ENCODE measurements at places on chromosomes 3 and 15.

DNA sequence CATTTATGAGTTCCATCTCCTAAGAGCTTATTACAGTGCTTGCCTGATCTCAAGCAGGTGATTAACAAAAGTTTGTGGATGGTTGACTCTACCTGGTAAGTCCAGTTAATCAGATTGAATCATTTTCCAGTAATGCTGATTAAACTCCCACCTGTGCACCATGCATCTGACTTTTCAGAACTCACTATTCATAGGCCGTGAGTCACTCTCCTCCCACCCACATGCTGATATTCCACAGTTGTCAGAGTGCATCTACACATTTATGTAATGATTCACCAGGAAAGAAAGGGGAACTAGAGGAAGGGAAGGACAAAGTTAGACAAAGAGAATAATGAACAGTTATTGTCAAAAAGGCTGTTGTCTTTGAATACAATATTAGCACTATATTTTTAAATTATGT lies 106.2 kb upstream of the UBE3A start:
- no peak for DNase-seq
- no peak overlapping the region for H3K4me3 ChIP-seq
- H3K4me1 ChIP-seq = no peaks in the 10 kb centered on the region
- no peaks in the 10 kb centered on the region for H3K27me3 ChIP-seq

DNA sequence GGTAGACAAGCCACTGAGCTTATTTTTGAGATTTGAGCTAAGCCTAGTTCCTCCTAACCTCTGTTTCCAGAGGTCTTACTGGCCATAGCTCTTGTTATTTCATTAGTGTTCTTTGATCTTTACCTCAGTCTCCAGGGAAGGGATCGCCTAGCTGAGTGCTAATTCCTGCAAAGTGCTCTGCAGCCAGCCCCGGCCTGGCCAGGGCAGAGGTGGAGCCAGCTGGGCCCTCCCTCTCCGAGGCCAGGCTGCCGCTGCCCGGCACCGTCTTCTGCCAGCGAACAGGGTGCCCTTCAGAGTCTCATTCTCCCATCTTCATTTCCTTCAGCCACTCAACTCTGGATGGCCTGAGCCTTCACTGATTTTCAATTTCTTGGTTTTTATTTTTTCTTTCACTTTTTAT lies 19.7 kb downstream of the FAN1 start:
- no peaks in the 10 kb centered on the region for H3K4me1 ChIP-seq
- no peak for DNase-seq
- H3K27me3 ChIP-seq = no peaks in the 10 kb centered on the region
- no peak overlapping the region for H3K4me3 ChIP-seq
- peak overlapping the region; percentile 46 for H3K27ac ChIP-seq
- H3K36me3 ChIP-seq = peaks cover 71% of the 10 kb centered on the region

DNA sequence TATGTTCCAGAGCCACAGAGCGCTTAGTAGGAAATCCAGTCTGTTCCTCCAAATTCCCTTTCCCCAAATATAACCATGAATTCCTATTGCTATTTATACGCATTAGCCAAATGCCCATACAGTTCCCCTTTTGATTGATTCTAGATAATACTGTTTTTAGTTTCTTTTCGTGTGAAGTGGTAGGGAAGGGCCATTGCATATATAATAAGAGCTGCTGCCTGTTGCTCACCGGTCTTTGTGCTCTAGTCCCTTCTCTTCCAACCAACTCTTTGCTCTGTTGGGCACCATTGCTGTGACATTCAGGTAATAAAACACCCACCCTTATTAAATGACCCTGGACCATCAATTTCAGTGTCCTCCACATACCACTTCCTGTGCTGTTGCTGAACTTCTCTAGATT lies 379.9 kb upstream of the KCNMB2 start:
- no peaks in the 10 kb centered on the region for H3K27me3 ChIP-seq
- no peak for DNase-seq
- no peak overlapping the region for H3K4me3 ChIP-seq
- no peaks in the 10 kb centered on the region for H3K36me3 ChIP-seq

- H3K27ac ChIP-seq = no peak overlapping the region
- no peak overlapping the region for H3K4me3 ChIP-seq
- H3K4me1 ChIP-seq = no peaks in the 10 kb centered on the region
- H3K27me3 ChIP-seq = no peaks in the 10 kb centered on the region
- no peak for DNase-seq
Observed at GRCh38 chr3:190110826-190111225, 9.9 kb downstream of the P3H2 start.

- peaks cover 36% of the 10 kb centered on the region for H3K4me1 ChIP-seq
- no peak overlapping the region for H3K4me3 ChIP-seq
- H3K27me3 ChIP-seq = no peaks in the 10 kb centered on the region
- H3K27ac ChIP-seq = no peak overlapping the region
- no peak for DNase-seq
- H3K36me3 ChIP-seq = no peaks in the 10 kb centered on the region
Observed at GRCh38 chr15:62561571-62561970, 396.5 kb upstream of the C2CD4B start.

- H3K36me3 ChIP-seq = no peaks in the 10 kb centered on the region
- H3K4me1 ChIP-seq = no peaks in the 10 kb centered on the region
- H3K4me3 ChIP-seq = no peak overlapping the region
- no peak overlapping the region for H3K27ac ChIP-seq
- DNase-seq = no peak
- H3K27me3 ChIP-seq = no peaks in the 10 kb centered on the region
Observed at GRCh38 chr3:18809640-18810305, 338.5 kb upstream of the KCNH8 start.

GRCh38 chr15:53611145-53611920 lies 148.1 kb downstream of the WDR72 start:
- no peaks in the 10 kb centered on the region for H3K36me3 ChIP-seq
- no peaks in the 10 kb centered on the region for H3K4me1 ChIP-seq
- DNase-seq = no peak
- H3K4me3 ChIP-seq = no peak overlapping the region
- H3K27me3 ChIP-seq = no peaks in the 10 kb centered on the region
- no peak overlapping the region for H3K27ac ChIP-seq

DNA sequence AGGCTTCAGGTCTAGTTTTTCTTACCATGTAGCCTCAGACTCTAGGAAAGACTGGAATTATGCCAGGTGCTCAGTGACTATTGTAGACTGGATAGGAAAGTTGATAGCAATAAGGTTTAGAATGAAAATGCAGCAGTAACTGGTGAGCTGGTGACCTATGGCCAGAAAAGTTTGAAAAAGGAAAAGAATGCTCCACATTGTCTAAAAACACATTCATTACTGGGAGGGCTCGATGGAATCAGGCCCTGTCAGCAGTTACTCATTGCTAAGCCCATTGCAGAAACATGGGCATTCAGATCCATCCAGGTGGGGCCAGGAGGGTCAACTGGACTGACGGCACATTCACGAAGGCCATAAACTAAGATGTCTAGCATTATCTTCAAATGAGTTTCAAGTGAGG lies 8.7 kb upstream of the MBNL1 start:
- no peak for DNase-seq
- H3K4me3 ChIP-seq = no peak overlapping the region
- peaks cover 39% of the 10 kb centered on the region for H3K4me1 ChIP-seq
- H3K36me3 ChIP-seq = no peaks in the 10 kb centered on the region
- no peaks in the 10 kb centered on the region for H3K27me3 ChIP-seq

- no peak overlapping the region for H3K27ac ChIP-seq
- H3K36me3 ChIP-seq = no peaks in the 10 kb centered on the region
- no peaks in the 10 kb centered on the region for H3K4me1 ChIP-seq
- no peaks in the 10 kb centered on the region for H3K27me3 ChIP-seq
- no peak for DNase-seq
- H3K4me3 ChIP-seq = no peak overlapping the region
Observed at GRCh38 chr3:191912616-191913204, 451.7 kb downstream of the PYDC2 start.

- H3K27me3 ChIP-seq = no peaks in the 10 kb centered on the region
- no peak for DNase-seq
- H3K4me1 ChIP-seq = no peaks in the 10 kb centered on the region
- no peak overlapping the region for H3K27ac ChIP-seq
- no peak overlapping the region for H3K4me3 ChIP-seq
Observed at GRCh38 chr3:127851899-127852298, 29.6 kb upstream of the MGLL start.

- no peaks in the 10 kb centered on the region for H3K27me3 ChIP-seq
- H3K4me1 ChIP-seq = peaks cover 61% of the 10 kb centered on the region
- peak overlapping the region; percentile 85 for H3K4me3 ChIP-seq
- H3K36me3 ChIP-seq = peaks cover 17% of the 10 kb centered on the region
- peak; percentile 96 for DNase-seq
Observed at GRCh38 chr3:38137615-38138348, 679 bp upstream of the MYD88 start.

- no peak overlapping the region for H3K27ac ChIP-seq
- DNase-seq = no peak
- no peaks in the 10 kb centered on the region for H3K4me1 ChIP-seq
- H3K4me3 ChIP-seq = no peak overlapping the region
Observed at GRCh38 chr15:87753539-87753938, 503.0 kb downstream of the NTRK3 start.

- peaks cover 24% of the 10 kb centered on the region for H3K4me1 ChIP-seq
Observed at GRCh38 chr3:129793942-129794310, 99.6 kb downstream of the TMCC1 start.

DNA sequence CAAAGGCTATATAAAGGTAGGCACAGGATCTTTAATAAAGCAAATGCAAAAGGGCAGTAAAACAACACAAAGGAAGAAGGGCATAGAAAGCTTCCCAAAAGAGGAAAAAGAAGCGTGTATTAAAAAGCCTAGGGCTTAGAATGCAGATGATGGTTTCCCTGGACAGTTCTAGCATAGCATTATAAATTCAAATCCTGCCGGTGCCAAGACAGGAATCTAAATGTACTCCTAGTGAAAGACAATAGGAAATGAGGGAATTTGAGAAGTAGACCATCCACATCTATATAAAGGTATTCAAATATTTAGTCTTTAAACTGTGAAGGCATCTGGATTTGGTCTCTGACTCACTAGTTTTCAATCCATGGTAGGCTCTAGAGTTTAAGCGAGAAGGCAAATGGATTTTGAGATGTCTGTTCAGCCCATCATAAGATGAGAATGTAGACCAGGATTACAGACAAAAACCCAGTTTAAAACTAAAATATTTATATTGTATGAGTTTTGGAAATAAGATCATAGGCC lies 431.8 kb downstream of the TBL1XR1 start:
- no peaks in the 10 kb centered on the region for H3K36me3 ChIP-seq
- H3K27ac ChIP-seq = no peak overlapping the region
- no peaks in the 10 kb centered on the region for H3K27me3 ChIP-seq

DNA sequence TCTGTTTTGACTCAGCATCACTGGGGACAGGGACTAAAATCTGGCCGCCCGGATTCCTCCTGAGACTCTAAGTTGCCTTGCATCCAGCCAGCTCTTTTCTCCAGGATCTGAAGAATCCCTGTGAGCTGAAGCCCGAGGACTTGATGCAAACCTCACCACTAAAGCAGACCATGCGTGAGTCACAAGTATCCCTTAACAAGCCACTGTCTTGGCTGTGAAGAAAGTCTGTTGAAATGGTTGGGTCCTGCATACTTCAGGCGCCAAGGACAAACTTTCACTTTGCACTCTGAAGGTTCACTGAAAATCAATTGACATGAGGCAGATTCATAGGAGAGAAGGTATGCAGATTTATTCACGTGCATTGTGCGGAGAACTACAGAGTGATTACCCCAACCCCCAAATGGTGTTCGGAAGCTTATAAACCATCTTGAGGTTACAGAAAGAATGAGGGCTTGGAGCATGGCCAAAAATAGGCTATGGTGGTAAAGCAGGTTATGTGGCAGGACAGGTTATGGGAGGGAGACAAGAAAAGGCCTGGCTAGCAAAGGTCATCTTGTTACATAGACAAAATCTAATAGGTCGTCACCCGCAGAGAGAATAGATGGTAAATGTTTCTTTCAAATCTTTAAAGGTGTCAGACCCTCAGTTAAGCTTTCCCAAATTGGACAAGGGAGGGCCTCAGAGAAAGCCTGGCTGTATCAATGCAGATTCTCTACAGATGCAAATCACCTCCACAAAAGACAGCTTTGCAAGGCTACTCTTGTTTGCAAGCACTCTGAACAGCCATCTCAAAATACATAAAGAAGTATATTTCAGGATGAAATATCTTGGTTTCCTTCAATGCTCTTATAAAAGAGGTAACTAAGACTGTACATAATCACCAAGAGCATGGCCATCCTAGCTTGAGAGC lies 126.3 kb upstream of the PLAAT1 start:
- H3K4me1 ChIP-seq = no peaks in the 10 kb centered on the region
- no peak overlapping the region for H3K4me3 ChIP-seq
- no peak for DNase-seq
- H3K27ac ChIP-seq = no peak overlapping the region
- no peaks in the 10 kb centered on the region for H3K36me3 ChIP-seq

- H3K27me3 ChIP-seq = no peaks in the 10 kb centered on the region
- no peak overlapping the region for H3K4me3 ChIP-seq
- no peak for DNase-seq
- no peak overlapping the region for H3K27ac ChIP-seq
- H3K4me1 ChIP-seq = peaks cover 9% of the 10 kb centered on the region
Observed at GRCh38 chr3:160781863-160782262, 25.8 kb downstream of the PPM1L start.

DNA sequence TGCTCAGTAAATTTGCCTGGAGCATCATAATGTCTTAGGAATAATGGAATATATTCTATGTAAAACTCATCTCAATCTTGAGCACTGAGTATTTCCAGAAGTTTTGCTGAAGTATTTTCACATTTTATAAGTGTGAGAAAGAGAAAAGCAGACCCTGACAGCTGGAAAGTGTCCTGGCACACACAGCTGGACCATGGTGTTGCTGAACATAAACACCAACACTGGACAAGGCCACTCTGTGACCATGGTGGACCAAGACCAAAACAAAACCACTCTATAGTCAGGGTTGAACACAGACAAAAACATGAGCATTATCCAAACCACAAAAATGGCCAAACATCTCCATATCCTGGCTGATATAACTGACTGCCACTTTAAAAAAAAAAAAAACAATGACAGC lies 15.1 kb upstream of the SGO1 start:
- no peak overlapping the region for H3K27ac ChIP-seq
- H3K4me3 ChIP-seq = no peak overlapping the region
- no peaks in the 10 kb centered on the region for H3K4me1 ChIP-seq
- no peak for DNase-seq

DNA sequence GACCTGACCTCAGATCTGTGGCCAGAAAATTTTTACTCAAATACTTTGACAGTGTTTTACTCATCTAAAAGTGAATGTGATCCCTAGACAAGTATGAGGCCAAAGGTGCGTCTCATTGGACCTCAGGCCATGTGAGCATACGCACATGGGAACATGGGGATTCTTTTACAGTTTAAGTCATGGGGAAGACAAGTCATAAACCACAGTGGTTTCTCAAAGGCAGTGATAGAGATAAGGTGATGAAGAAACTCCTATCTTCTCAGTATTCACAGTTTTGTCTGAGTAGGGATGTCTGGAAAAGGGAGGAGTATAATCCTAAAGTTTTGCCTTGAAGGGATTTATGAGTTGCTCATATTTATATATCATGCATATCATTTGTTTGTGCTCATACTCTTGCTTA lies 173.8 kb downstream of the FNDC3B start:
- no peak for DNase-seq
- H3K4me3 ChIP-seq = no peak overlapping the region
- no peaks in the 10 kb centered on the region for H3K36me3 ChIP-seq
- peaks cover 69% of the 10 kb centered on the region for H3K4me1 ChIP-seq
- no peak overlapping the region for H3K27ac ChIP-seq

GRCh38 chr15:77541421-77542181 lies 91.1 kb downstream of the LINGO1 start:
- DNase-seq = no peak
- no peaks in the 10 kb centered on the region for H3K27me3 ChIP-seq
- peaks cover 47% of the 10 kb centered on the region for H3K4me1 ChIP-seq
- no peak overlapping the region for H3K4me3 ChIP-seq
- peak overlapping the region; percentile 72 for H3K27ac ChIP-seq
- H3K36me3 ChIP-seq = no peaks in the 10 kb centered on the region

All from vagina (tissue), 2 donors.